ENCODE measurements at places on chromosomes 4 and X.

- DNase-seq: no peak
Measured at GRCh38 chr4:156969911-156970310, 1.7 kb downstream of the PDGFC start.

DNA sequence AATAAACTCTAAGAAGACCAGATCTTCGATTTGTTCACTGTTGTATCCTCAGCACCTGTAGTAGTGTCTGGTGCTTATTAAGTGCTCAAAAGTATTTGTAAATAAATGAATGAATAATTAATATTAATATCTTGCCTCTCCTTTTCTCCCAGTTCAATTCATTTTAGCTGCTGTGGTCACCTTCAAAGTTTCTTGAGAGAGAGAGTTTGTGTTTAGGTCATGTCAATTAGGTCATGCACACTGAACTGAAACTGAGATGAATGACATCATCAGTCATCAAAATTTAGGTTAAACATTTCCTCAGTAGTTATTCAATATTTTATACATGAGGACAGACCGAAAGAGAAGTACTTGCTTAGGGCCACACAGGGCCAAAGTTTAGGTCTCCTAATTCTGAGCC is 73.5 kb downstream of the ANXA3 start:
- DNase-seq: no peak

- DNase-seq: no peak
Measured at GRCh38 chr4:4860600-4861389, 1.3 kb downstream of the MSX1 start.

GRCh38 chrX:130485870-130486269 is 84.1 kb downstream of the RBMX2 start:
- DNase-seq: no peak

GRCh38 chrX:129525162-129525561 is 1.9 kb upstream of the SMARCA1 start:
- DNase-seq: no peak

GRCh38 chrX:71241301-71241700 is 12.6 kb downstream of the ZMYM3 start:
- no peak for DNase-seq

DNA sequence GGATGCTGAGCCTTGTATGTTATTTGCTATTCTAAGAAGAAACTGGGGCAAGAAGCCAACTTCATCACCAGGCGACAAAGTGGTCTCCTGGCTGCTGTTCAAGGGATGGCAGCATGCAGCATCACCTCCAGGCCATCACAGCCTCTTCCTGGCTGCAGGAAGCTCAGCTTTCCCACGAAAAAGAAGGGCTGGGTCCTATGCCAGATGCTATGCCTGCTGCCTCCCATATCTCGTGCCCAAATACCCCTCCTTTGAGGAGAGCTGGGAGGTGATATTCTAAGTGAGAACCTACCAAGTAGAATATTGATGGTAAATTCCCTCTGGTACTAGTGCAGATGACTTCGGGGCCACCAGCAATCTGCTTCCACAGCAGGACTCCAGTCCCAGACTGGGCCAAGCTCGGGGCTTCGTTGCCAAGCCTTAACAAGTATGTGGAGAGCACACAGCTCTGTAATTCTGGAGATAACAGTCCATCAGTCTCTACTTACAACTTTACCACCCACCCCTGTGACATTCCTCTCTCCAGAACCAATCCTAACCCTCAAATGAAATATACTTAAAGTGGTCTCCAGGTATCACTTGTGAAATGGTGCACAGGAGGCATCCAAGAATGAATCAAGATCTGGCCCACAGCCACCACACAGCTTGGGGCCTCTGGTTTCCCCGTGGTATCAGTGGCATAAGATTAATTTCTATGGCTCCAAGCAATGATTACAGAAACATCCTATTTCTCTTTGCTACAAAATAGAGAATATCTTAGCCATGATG is 149.3 kb downstream of the PALLD start:
- DNase-seq: no peak

- DNase-seq: no peak
Measured at GRCh38 chr4:53702334-53703266, 111.3 kb upstream of the LNX1 start.

DNA sequence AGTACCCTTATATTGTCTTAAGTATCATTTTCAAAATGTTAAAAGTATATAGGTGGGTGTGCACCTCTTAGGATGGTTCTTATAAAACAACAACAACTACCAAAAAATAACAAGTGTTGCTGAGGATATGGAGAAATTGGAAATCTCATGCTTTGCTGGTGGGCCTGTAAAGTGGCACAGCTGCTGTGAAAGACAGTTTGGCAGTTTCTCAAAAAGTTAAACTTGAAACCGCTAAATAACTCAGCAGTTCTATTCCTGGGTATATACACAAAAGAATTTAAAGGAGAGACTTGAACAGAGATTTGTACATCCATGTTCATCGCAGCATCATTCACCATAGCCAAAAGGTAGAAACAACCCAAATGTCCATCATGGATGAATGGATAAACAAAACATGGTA is 65.5 kb downstream of the HAND2 start:
- no peak for DNase-seq

DNA sequence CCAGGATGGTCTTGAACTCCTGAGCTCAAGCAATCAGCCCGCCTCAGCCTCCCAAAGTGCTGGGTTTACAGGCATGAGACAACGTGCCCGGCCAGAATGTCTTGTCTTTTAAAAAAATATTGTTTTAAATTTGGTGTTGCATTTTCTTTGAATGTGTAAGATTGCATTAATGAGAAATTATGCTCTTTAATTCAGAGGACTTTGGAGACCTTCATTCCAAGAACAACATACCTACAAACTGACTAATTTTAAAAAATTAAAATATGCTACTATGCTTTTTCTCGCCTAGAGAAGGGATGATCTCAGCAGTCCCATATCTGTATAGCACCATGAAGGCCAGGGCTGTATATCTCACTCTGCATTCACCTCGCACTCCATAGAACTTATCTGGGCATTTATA is 204.3 kb upstream of the SLC7A11 start:
- no peak for DNase-seq

GRCh38 chr4:102815981-102816380 is 11.4 kb downstream of the UBE2D3 start:
- no peak for DNase-seq

DNA sequence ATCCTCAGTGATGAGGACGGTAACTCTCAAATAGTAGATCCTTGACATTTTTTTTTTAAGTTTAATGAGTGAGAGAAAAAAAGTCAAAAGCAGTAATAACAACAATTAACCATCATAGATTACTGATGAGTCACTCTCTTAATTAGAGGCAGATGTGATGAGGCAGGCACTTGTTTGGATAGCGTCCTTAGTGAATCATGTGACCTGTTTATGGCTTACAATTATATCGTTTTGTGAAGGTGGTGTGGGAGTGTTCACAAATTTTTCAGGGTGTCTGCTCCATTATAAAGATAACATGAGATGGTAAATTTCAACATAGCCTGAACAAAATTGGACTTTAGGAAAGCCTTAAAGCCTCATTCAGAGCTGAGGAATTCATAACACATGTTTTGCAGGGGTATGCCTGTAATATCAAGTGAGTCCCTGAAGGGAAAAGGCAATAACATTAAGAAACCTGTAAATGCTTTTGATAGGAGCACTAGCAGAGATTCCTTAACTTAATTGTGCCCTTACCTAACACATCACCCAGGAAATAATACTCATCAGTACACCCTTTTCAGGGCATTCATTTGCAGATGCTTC is 51.9 kb upstream of the XIAP start:
- no peak for DNase-seq

- DNase-seq: no peak
Measured at GRCh38 chr4:116561768-116562167, 523.6 kb downstream of the TRAM1L1 start.

GRCh38 chr4:84403656-84404055 is 95.4 kb downstream of the NKX6-1 start:
- no peak for DNase-seq

DNA sequence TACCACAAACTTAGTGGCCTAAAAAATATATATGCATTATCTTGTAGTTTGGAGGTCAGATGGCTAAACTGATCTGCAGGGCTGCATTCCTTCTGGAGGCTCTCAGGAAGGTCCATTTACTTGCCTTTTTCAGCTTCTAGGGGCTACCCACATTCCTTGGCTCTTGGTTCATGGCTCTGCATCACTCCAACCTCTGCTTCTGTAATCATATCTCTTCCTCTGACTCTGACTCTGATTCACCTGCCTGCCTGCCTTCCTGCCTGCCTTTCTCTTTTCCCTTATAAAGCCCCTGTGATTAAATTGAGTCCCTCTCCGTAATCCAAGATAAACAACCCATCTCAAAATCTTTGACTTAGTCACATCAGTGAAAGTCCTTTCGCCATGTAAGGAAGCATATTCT is 25.0 kb upstream of the FRMPD4 start:
- DNase-seq: no peak

- no peak for DNase-seq
Measured at GRCh38 chr4:101649790-101650515, 140.6 kb upstream of the BANK1 start.

- no peak for DNase-seq
Measured at GRCh38 chr4:47038263-47038662, 6.9 kb downstream of the GABRB1 start.

- DNase-seq: no peak
Measured at GRCh38 chr4:7753931-7754465, 185.7 kb downstream of the AFAP1 start.

- DNase-seq: no peak
Measured at GRCh38 chr4:150090836-150091235, 12.6 kb downstream of the DCLK2 start.

- DNase-seq: no peak
Measured at GRCh38 chrX:4550018-4550417, 836.6 kb upstream of the PRKX start.

- no peak for DNase-seq
Measured at GRCh38 chrX:153074935-153075334, 2.7 kb downstream of the PNMA6A start.

GRCh38 chrX:107700317-107700774 is 72.0 kb downstream of the PRPS1 start:
- no peak for DNase-seq

DNA sequence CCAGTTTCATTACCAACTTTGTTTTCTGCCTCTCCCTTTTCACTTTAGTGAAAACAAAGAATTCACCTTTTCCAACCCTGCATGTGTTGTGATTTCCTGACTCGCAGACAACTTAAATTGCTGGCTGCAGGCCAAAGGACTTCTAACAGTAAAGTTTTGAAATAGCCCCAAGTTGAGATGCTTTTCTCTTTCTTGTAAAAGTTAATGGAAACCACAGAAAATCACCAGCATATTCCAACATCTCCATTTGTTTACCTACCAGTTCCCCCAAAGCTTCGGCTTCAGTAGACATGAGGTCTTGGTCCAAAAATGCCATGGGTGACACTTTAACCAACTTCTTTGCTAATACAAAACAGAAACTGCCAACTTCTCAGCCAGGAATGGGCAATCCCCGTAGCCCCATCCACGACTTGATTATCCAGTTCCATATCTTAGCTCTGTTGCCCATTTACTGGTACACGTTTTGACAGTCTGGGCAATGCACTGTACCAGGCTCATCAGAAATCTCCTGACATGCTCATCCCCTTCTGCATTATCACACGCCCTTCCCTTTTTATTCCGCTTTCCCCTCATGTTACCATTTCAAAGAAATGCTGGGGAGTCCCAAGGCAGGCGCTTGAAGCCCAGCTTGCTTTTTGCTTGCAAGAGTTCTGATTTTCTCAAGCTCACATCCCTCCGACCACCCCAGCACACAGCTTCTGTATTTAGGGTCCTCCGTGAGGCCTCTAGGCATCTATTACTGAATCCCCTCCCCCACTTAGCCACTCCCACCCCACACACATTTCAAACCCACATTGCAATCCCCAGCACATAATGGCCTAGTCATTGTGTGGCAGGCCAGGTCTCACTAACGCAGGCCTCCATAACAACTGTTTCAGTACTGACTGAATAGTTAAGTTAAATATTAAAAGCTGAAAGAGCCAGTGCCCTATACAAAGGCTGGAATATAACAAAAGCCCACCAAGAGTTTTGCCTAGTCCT is 137.9 kb upstream of the S100G start:
- no peak for DNase-seq

DNA sequence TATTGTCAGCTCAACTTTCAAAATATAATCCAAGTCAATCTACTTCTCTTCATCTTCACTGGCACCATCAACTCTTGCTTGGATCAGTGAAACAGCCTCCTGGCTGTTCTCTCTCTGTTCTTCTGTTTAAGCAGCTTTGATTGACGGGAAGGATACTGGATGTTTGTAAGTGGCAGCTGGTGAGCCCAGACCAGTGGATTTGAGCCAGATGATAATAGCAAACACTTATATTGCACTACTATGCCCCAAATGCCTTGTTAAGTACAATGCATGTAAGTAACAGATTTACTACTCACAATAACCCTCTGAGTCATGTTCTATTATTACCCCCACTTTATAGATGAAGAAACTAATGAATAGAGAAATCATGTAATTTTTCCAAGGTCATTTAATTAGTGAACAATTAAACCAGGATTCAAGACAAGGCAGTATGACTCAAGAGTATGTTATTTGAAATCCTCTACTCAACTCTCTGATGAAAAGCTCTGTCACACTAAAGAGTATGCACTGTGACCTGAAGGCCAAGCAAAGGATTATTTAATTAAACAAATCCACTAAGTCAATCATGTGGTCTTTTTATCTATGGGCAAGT is 44.8 kb downstream of the SPANXN3 start:
- DNase-seq: no peak

- no peak for DNase-seq
Measured at GRCh38 chrX:15384304-15384703, at the start of gene VEGFD. VEGFD (minus strand) TSS chrX:15384413; CDS start chrX:15383946, 467 bp downstream.

GRCh38 chr4:128812442-128813235 is 3.1 kb downstream of the JADE1 start:
- no peak for DNase-seq

DNA sequence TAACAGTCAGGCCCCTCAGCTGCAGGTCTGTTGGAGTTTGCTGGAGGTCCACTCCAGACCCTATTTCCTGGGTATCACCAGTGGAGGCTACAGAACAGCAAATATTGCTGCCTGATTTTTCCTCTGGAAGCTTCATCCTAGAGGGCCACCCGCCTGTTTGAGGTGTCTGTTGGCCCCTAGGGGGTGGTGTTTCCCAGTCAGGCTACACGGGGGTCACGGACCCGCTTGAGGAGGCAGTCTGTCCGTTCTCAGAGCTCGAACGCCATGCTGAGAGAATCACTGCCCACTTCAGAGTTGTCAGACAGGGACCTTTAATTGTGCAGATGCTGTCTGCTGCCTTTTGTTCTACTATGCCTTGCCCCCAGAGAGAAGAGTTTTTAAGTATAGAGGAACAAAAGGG is 160.8 kb downstream of the DKK2 start:
- DNase-seq: no peak

- peak; percentile 8 for DNase-seq
Measured at GRCh38 chr4:26462874-26463273, 27.4 kb downstream of the CCKAR start.

DNA sequence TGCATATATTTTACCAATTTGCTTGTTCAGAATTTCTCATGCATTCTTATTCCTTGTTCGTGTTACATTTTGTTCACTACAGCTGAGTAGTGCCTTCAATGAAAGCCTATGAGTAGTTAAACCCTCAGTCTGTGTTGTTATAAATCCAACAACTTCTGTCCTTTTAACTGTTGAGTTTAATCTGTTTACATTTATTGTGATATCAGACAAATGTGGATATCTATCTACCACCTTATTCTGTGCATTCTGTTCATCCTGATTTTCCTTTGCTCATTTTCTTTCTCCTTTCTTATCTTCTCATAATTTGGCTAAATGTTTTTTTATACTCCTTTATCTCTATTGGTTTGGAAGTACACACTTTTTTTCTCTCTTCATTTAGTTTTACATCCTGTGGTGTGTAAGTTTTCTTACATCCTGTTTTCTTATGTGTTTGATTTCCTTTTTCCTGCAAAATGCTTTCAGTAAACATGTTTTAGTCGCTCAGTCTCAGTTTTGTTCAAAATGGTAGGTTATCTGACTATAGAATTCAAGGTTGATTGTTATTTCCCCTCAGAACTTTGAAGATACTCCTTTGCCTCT is 54.2 kb downstream of the CASP6 start:
- DNase-seq: no peak
